ENCODE measurements at places on chromosomes 3 and 15. TPM values are rescaled to one million over a fixed set of nuclear protein-coding genes. Genes with fewer than 3 reads are reported as not detected.

- no peak overlapping the region for H3K4me3 ChIP-seq
- no peak overlapping the region for H3K27ac ChIP-seq
- no peaks in the 10 kb centered on the region for H3K36me3 ChIP-seq
- no peaks in the 10 kb centered on the region for H3K4me1 ChIP-seq
These were observed 13.6 kb upstream of the CADPS start for GRCh38 chr3:62888778-62889177.

- DNase-seq: no peak
- H3K27ac ChIP-seq: no peak overlapping the region
- H3K4me3 ChIP-seq: no peak overlapping the region
These were observed 27.6 kb downstream of the CNOT10 start for GRCh38 chr3:32712506-32713055.

DNA sequence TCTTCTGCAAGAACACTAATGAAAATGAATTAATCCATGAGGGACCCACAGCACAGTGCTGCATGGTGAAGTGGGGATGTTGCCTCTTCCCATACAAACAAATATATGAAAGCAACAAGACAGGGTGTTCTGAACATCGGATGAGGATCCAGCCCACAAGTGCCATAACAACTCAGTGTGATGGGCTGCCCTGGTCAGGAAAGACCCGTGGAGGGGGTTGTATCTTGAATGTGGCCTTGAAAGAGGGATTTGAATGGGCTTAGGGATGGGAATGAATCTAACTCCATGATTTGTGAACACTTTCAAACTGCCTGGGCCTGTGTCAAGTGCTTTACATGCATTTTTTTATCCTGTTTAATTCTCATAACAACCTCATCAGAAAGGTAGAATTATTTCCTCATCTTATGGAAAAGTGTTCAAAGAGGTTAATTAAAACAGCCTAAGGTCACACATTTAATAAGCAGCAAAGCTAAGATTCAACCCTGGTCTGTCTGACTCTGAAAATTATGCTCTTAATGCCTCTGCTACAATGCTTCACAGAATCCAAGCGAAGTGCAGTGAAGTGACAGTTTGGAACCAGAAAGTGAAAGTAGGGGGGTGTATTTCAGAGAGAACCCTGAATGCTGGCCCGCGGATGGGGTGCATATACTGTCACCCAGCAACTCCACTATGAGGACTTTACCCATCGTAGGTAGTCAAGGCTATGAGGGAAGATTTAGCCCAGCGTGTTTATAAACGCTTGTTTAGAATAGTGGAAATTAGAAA, 65.6 kb upstream of the HEG1 start:
- peaks cover 67% of the 10 kb centered on the region for H3K4me1 ChIP-seq
- no peaks in the 10 kb centered on the region for H3K27me3 ChIP-seq
- H3K4me3 ChIP-seq: peak overlapping the region; percentile 60
- H3K27ac ChIP-seq: peak overlapping the region; percentile 97

- H3K36me3 ChIP-seq: no peaks in the 10 kb centered on the region
- H3K4me1 ChIP-seq: no peaks in the 10 kb centered on the region
- H3K27ac ChIP-seq: no peak overlapping the region
- H3K27me3 ChIP-seq: peaks cover 2% of the 10 kb centered on the region
- no peak for DNase-seq
These were observed 60.9 kb downstream of the ATP2B2 start for GRCh38 chr3:10444511-10444910.

GRCh38 chr3:13718436-13718835, 161.4 kb downstream of the WNT7A start:
- no peak for DNase-seq
- no peaks in the 10 kb centered on the region for H3K27me3 ChIP-seq
- H3K4me3 ChIP-seq: no peak overlapping the region
- no peaks in the 10 kb centered on the region for H3K4me1 ChIP-seq
- H3K27ac ChIP-seq: no peak overlapping the region

GRCh38 chr15:52134502-52135144, 22.0 kb upstream of the BCL2L10 start:
- no peak overlapping the region for H3K27ac ChIP-seq
- H3K4me3 ChIP-seq: no peak overlapping the region
- peaks cover 3% of the 10 kb centered on the region for H3K36me3 ChIP-seq
- no peaks in the 10 kb centered on the region for H3K27me3 ChIP-seq

DNA sequence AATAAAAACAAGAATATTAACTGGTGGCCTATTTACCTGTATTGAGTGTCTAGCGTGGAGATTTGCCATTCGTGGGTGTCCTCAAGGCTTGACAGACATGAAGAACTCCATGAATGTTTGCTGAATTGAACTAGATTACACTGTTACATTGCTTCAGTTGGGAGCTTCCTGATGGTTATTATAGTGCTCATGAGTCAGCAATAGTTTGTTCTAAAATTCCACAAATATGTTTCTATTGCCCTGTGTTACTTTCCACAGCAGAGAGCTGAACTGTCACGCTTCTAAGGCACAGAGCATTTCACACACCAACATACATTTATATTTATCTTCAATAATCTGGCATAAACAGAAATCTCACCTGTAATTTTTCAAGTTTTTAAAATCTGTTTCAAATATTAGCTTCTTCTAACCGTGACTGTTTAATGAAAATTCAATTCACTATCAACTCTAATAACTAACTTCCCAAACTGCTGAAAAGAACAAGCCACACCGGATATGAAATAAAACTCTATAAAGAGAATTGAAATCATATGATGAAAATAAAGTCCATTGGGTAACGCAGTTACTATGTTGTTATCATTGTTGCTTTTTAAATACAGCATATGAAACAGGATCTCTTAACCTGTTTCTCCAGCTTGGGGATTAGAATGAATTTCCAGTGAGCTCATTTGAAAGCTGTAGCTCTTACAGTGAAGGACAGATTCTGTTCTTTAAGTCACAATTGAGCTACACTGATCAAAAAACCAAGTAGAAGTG, 61.2 kb upstream of the MCF2L2 start:
- no peak for DNase-seq
- H3K27ac ChIP-seq: no peak overlapping the region
- no peaks in the 10 kb centered on the region for H3K27me3 ChIP-seq
- H3K36me3 ChIP-seq: peaks cover 18% of the 10 kb centered on the region
- no peak overlapping the region for H3K4me3 ChIP-seq

DNA sequence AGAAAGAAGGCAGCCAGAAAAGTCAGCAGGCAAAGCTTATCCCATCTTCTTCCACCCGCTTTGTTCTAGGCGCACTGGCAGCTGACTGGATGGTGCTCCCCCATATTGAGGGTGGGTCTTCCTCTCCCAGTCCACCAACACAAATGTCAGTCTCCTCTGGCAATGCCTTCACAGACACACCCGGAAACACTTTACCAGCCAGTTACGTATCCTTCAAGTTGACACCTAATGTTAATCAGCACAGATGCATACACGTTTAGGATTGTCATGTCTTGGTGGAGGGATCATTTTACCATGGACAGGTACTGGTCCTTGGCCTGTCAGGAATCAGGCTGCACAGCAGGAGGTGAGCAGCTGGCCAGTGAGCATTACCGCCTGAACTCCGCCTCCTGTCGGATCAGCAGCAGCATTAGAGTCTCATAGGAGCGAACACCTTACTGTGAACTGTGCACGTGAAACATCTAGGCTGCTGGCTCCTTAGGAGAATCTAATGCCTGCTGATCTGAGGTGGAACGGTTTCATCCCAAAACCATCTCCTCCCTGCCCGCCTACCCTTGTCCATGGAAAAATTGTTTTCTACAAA, 59.1 kb upstream of the PYDC2 start:
- no peaks in the 10 kb centered on the region for H3K27me3 ChIP-seq
- no peaks in the 10 kb centered on the region for H3K4me1 ChIP-seq

- H3K4me1 ChIP-seq: no peaks in the 10 kb centered on the region
- no peak overlapping the region for H3K4me3 ChIP-seq
- H3K27me3 ChIP-seq: no peaks in the 10 kb centered on the region
- no peaks in the 10 kb centered on the region for H3K36me3 ChIP-seq
- peak; percentile 23 for DNase-seq
These were observed 64.0 kb upstream of the C15orf61 start for GRCh38 chr15:67456677-67457529.

Gene TMEM266
- not detected for polyA plus RNA-seq

Gene CMTM8
- not detected for polyA plus RNA-seq
